ENCODE measurements at places on chromosomes 16 and 17.

GRCh38 chr17:15048381-15048780 is 216.7 kb downstream of the PMP22 start:
- DNase-seq: no peak

- no peak for DNase-seq
These were observed 7.1 kb upstream of the NFATC3 start for GRCh38 chr16:68077866-68078700.

DNA sequence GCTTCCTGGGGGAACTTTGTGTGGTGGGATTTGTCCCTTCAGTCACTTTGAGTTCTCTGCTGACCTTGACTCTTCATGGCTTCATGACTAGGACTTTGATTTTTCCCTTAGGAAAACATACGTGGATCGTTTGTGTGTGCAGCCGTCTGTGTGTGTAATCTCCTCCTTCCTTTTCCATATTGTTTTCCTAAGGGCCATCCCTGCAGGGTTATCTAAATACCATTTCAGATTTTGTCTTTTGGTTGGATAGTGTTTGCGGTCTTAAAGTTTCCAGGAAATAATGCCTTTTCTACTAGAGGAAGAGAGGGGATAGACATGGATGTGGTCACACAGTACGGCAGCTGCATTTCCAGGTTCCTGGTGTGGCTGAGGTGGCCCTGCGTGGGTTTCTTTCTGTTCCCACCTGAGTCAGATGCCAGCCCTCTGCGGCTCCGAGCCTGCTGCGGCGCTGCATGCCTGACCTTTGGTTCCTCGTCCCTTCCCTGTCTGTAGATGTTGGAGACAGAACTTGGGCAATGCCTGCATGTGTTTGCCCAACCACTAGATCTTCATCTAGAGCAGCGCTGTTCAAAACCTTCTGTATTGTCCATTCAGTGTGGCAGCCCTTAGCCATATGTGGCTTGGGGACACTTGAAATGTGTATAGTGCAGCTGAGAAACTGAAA is 72.0 kb upstream of the LGALS9 start:
- DNase-seq: no peak

GRCh38 chr16:7160093-7160492 is 172.6 kb upstream of the RBFOX1 start:
- no peak for DNase-seq

DNA sequence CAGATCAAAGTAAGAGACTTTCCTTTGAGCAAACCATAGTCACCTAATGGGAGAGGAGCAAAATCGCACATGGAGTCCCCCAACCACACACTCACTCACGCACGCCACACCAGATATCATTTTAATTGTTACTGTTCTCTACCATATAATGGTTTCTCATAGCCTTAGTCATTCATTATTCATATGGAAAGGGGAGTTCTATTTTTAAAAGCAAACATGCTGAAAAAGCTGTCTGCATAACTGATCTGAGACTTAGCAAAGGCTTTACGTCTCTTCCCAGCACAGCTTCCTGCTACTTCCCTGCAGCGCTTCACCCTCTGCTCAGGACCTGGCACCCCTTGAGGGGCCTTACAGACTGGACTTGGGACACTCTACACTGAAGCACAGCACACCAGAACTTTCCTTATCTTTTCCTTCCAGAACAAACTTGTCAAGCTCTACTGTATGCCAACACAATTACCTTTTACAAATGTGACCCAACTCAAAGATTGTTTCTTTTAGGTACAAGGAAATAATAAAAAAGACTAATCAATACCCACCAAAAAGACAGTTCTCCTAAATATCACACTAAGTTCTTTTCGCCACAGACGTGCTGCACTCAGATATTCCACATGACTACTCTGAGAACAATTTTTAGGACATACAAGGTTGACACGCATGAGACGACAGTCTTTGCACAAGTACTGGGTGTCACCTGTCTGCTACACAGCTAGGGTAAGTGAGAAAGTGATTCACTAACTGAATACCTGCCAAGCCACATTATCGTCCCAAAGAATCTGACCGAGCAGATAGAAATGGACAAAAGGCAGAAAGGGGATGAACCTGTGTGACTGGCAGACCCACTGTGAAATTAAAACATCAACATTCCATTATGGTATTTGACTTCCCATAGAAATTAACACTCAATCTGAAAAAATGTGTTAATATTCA is 21.5 kb downstream of the SRP68 start:
- no peak for DNase-seq

GRCh38 chr17:20926532-20926931 is 116.3 kb downstream of the USP22 start:
- DNase-seq: no peak

Data from NCI-H526 treated with DMSO at 0.1 percent for 48 hours (cell line).